ENCODE measurements at places on chromosomes 12 and 14. TPM values are rescaled to one million over a fixed set of nuclear protein-coding genes. Genes with fewer than 3 reads are reported as not detected.

PPP4R4 gene
- total RNA-seq = not detected

NTS gene
- not detected for total RNA-seq

HRK gene
- total RNA-seq = not detected

TAPBPL gene
- 29.0 TPM for total RNA-seq

SIX1 gene
- not detected for total RNA-seq

IL22 gene
- total RNA-seq = not detected

DNA sequence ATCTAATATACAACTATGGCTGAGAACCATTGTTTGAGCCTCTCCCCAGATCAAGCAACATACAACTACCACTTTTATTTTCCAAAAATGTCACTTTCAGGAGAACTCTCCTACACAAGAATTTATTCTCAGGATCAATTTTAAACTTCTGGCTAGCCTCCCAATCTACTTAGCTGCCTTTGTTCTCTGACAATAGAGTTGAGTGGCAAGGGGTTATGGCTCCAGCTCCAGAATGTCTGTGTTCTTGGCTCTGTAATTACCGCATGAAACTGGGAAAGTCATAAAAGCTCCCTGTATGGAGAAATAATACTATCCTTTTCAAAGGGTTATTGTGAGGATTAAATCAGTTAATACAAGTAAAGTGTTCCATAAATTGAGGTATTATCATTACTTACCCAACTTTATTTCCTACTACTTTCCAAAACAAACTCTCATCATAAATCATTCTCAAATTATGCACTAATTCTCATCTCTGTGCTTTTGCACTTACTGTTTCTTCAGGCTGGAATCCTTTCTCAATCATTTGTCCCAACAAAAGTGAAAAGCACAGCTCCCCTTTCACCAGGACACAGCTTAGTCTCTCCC lies 121.9 kb downstream of the GARIN6 start:
- no peak for DNase-seq
- no peak overlapping the region for H3K4me3 ChIP-seq
- no peaks in the 10 kb centered on the region for H3K4me1 ChIP-seq
- H3K27ac ChIP-seq = no peak overlapping the region

- no peak overlapping the region for H3K27ac ChIP-seq
- no peaks in the 10 kb centered on the region for H3K36me3 ChIP-seq
- H3K4me3 ChIP-seq = no peak overlapping the region
- H3K4me1 ChIP-seq = no peaks in the 10 kb centered on the region
- H3K27me3 ChIP-seq = no peaks in the 10 kb centered on the region
Measured at GRCh38 chr12:68001486-68002466, 12.5 kb downstream of the IFNG-AS1 start.

GRCh38 chr12:65277994-65278575 lies 398 bp upstream of the MSRB3 start:
- H3K4me3 ChIP-seq = peak overlapping the region; percentile 72
- no peak overlapping the region for H3K27ac ChIP-seq
- no peaks in the 10 kb centered on the region for H3K36me3 ChIP-seq
- peaks cover 7% of the 10 kb centered on the region for H3K27me3 ChIP-seq

GRCh38 chr14:93269341-93270068 lies 62.4 kb downstream of the UBR7 start:
- H3K4me1 ChIP-seq = peaks cover 4% of the 10 kb centered on the region
- no peak for DNase-seq
- no peak overlapping the region for H3K4me3 ChIP-seq
- H3K27ac ChIP-seq = no peak overlapping the region
- no peaks in the 10 kb centered on the region for H3K27me3 ChIP-seq

DNA sequence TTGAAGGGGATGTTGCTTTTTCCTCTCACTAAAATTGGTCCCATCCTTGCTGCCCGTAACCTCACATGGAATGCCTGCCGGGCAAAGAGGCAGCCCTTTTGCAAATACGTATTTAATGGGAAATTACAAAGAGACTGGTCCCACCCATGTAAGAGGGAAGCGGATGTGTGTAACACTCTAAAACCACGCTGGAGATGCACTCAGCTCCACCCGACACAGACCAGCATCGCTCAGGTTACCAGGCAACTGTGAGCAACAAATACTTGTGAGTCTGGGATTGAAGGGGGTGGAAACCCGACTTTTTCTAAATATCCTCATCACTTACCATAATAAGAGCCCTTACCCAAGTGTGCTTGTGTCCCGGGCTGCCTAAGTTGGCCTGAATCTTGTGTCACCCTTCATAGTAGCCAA lies 47.7 kb downstream of the ELK3 start:
- DNase-seq = no peak
- no peaks in the 10 kb centered on the region for H3K27me3 ChIP-seq
- no peaks in the 10 kb centered on the region for H3K36me3 ChIP-seq
- H3K27ac ChIP-seq = no peak overlapping the region

- H3K36me3 ChIP-seq = no peaks in the 10 kb centered on the region
- H3K27ac ChIP-seq = no peak overlapping the region
- peaks cover 5% of the 10 kb centered on the region for H3K4me1 ChIP-seq
- no peak for DNase-seq
- peak overlapping the region; percentile 87 for H3K4me3 ChIP-seq
Measured at GRCh38 chr12:130838284-130838950, 633 bp downstream of the STX2 start.

GRCh38 chr12:11706509-11707379 lies 57.3 kb downstream of the ETV6 start:
- H3K4me3 ChIP-seq = no peak overlapping the region
- peaks cover 17% of the 10 kb centered on the region for H3K4me1 ChIP-seq
- peaks cover 2% of the 10 kb centered on the region for H3K36me3 ChIP-seq
- H3K27ac ChIP-seq = no peak overlapping the region

- no peak overlapping the region for H3K4me3 ChIP-seq
- no peak for DNase-seq
- peaks cover 29% of the 10 kb centered on the region for H3K36me3 ChIP-seq
- H3K4me1 ChIP-seq = no peaks in the 10 kb centered on the region
- H3K27ac ChIP-seq = no peak overlapping the region
Measured at GRCh38 chr14:92014040-92014439, 25.8 kb downstream of the TRIP11 start.

- no peak for DNase-seq
- H3K4me1 ChIP-seq = no peaks in the 10 kb centered on the region
- no peaks in the 10 kb centered on the region for H3K36me3 ChIP-seq
- no peak overlapping the region for H3K4me3 ChIP-seq
- no peak overlapping the region for H3K27ac ChIP-seq
Measured at GRCh38 chr12:107178776-107179175, 85.4 kb upstream of the CRY1 start.

GRCh38 chr12:104604070-104604994 lies 147.6 kb downstream of the CHST11 start:
- no peak overlapping the region for H3K4me3 ChIP-seq
- peak overlapping the region; percentile 87 for H3K27ac ChIP-seq
- DNase-seq = peak; percentile 86
- no peaks in the 10 kb centered on the region for H3K27me3 ChIP-seq
- H3K36me3 ChIP-seq = no peaks in the 10 kb centered on the region

GRCh38 chr12:55983232-55983842 lies 9.5 kb downstream of the RAB5B start:
- H3K27me3 ChIP-seq = no peaks in the 10 kb centered on the region
- H3K4me3 ChIP-seq = no peak overlapping the region
- peaks cover 16% of the 10 kb centered on the region for H3K4me1 ChIP-seq
- DNase-seq = no peak
- H3K27ac ChIP-seq = peak overlapping the region; percentile 38

DNA sequence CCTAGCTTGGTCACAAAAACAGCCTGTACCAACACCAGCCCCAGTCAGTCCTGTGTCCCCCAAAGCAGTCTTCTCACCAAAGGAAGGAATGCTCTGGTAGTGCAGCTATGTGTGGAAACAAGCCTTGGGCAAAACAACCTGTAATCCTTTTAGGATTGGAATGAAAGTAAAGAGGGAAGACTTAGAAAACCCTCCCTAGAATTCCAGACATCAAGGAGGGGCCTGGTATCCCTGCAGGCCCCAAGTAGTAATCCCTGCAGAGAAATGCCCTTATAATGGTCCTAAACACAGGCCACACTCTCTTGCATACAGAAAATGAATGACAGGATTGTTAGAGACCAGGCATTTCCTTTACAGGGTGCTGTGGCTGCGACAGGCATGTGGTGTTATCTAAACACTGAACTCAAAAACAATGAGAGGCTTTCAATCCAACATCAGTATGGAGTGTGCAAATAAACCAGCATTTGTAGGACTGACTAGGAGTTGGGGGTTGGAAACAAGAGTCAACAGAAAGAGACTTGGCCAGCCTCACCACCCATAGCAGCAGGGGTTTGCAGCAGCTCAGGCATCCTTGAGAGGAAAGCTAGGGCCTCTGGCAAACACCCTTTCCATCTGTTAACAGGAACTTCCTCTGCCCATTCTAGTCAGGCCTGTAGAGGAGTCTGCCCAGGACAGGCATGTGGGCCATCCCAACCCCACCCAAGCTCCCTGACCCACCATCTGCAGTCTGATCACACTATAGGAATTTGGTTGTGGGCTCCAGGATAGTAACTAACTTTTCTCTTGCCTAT lies 59.1 kb downstream of the DCAF5 start:
- H3K4me3 ChIP-seq = no peak overlapping the region
- peaks cover 4% of the 10 kb centered on the region for H3K4me1 ChIP-seq
- no peaks in the 10 kb centered on the region for H3K27me3 ChIP-seq
- H3K36me3 ChIP-seq = peaks cover 18% of the 10 kb centered on the region
- no peak overlapping the region for H3K27ac ChIP-seq

- DNase-seq = no peak
- H3K4me1 ChIP-seq = no peaks in the 10 kb centered on the region
- H3K36me3 ChIP-seq = no peaks in the 10 kb centered on the region
- H3K4me3 ChIP-seq = no peak overlapping the region
- peaks cover 2% of the 10 kb centered on the region for H3K27me3 ChIP-seq
- H3K27ac ChIP-seq = no peak overlapping the region
Measured at GRCh38 chr12:3897371-3897971, 24.3 kb upstream of the PARP11 start.

- no peaks in the 10 kb centered on the region for H3K27me3 ChIP-seq
- no peak overlapping the region for H3K27ac ChIP-seq
- no peak for DNase-seq
- no peak overlapping the region for H3K4me3 ChIP-seq
- H3K4me1 ChIP-seq = no peaks in the 10 kb centered on the region
Measured at GRCh38 chr12:15196678-15197505, 24.3 kb downstream of the RERG start.

DNA sequence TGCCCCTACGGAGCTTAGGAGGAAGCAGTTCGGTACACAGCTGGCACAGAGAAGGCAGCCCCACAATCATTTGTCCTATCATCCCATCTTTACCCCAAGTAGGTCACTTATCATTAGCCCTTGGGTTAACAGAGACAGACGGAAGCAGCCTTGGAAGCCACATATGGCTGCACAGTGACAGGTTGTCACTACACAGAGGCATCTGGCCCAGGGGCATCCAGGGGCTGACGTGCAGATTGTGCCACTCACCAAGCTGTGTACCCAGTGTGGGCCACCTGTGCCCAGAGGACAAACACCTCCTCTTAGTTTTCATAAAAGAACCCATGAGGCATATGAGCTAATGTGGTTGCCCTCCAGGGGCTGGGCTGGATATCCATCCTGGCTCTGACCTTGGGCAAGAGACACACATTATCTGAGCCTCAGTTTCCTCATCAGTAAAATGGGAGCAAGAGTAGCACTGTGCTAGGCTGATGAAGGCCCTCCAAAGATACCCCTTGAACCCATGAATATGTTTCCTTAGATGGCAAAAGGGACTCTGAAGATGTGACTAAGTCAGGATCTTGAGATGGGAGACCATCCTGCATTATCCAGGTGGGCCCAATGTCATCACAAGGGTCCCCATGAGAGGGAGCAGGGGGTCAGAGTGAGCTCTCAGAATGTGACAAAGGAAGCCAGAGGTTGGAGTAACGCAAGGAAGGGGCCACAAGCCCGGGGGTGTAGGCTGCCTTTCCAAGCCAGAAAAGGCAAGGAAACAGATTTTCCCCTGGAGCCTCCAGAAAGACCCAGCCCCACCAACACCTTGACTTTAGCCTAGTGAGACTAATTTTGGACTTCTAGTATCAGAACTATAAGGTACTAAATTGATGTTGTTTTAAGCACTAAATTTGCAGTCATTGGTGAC lies 64.6 kb downstream of the C14orf132 start:
- no peak overlapping the region for H3K4me3 ChIP-seq
- H3K27me3 ChIP-seq = no peaks in the 10 kb centered on the region
- H3K4me1 ChIP-seq = no peaks in the 10 kb centered on the region
- no peak for DNase-seq
- no peaks in the 10 kb centered on the region for H3K36me3 ChIP-seq
